ENCODE measurements at places on chromosomes 7 and 10.

- peak; percentile 23 for DNase-seq
Observed at GRCh38 chr10:84308481-84309304, 19.7 kb upstream of the CCSER2 start.

DNA sequence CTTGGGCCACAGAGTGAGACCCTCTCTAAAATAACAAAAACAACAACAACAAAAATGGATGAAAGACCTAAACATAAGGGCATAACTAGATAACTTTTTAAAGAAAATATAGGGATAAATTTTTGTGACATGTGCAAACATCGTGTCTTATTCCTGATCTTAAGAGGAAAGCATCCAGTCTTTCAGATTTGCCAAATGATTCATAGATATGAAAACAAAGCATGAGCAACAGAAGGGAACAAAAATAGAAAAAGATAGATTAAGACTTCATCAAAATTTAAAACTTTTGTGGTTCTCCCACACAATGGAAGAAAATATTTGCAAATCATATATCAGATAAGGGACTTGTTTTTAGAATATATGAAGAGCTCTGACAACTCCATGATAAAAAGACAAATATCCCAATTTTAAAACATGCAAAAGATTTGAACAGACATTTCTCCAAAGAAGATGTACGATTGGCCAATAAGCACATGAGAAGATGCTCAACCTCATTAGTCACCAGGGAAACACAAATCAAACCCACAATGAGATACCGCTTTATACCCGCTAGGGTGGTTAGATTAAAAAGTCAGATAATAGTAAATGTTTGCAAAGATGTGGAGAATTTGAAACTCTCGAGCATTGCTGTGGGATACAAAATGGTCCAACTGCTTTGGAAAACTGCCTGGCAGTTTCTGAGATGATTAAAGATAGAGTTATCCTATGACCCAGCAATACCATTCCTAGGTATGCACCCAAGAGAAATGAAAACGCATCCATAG is 20.3 kb downstream of the PPIF start:
- DNase-seq, result peak; percentile 48

DNA sequence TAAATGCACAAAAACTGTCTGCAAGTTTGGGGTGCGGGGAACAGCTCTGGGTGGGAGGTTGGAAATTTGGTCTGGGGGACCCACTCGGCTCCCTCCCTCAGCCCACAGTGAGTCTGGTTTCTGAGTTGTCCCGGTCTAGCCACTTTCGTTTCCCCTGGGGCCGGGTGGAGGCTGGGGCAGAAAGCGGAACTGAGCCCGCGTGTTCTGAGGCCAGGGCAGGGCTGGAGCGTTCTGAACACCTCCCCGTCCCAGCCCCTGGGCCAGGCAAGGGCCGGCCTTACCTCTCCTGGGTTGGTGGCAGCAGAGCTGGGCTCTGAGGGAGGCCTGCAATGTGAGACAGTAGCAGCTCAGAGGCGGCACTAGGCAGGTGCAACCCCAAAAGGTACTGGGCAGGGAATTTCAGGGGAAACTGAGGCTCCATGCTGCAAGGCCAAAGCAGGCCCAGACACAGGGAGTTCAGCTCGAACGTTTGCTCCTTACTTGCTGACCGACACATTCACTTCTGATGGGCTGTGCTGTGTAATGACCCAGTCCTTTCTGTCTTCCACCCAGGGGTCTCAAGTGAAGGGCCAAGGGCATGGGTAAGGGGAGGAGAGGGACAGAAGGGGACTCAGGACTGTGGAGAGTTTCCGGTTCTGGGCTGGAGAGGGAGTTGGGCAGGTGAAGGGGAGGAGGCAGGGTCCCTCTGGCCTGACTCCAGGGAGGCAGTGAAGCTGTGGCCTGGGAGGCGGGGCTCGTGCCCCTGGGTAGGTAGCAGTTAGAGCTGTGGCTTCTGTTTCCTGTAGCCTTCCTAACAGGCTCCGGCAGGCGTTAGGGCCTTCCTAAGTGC is 3.0 kb downstream of the IRF5 start:
- no peak for DNase-seq

GRCh38 chr7:3980300-3980643 is 679.2 kb downstream of the SDK1 start:
- no peak for DNase-seq

DNA sequence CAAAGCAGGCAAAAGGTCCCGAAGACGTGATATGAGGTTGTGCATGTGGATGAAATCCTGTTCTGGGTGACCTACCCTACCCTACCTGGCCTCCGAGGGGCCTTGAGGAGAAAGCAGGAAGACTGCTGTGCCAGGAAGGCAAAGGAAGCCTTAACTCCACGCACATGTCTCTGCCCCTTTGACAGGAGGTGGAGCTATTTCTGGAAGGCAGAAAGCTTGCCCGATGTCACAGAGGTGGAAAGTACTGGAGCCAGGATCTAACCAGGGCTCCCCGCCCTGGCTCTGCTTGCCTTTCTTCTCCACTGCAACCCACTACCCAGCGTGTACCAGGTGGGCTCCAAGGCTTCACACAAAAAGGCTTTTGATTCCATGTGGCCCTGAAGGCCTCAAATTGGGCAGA is 66.4 kb upstream of the DDC start:
- no peak for DNase-seq

- no peak for DNase-seq
Observed at GRCh38 chr7:112226701-112227276, 20.3 kb downstream of the ZNF277 start.

- DNase-seq, result no peak
Observed at GRCh38 chr10:48996-49395, at the start of gene TUBB8. Gene TUBB8, minus strand, starts transcription at chr10:49296. Its CDS starts 58 bp downstream, at chr10:49238.

- peak; percentile 87 for DNase-seq
Observed at GRCh38 chr10:126199221-126199998, 188.9 kb downstream of the ADAM12 start.

- peak; percentile 87 for DNase-seq
Observed at GRCh38 chr10:77230194-77230593, 407.4 kb downstream of the KCNMA1 start.

- no peak for DNase-seq
Observed at GRCh38 chr10:58063861-58064480, 203.7 kb downstream of the IPMK start.

- DNase-seq, result no peak
Observed at GRCh38 chr10:72611783-72612182, 14.1 kb downstream of the MICU1 start.

DNA sequence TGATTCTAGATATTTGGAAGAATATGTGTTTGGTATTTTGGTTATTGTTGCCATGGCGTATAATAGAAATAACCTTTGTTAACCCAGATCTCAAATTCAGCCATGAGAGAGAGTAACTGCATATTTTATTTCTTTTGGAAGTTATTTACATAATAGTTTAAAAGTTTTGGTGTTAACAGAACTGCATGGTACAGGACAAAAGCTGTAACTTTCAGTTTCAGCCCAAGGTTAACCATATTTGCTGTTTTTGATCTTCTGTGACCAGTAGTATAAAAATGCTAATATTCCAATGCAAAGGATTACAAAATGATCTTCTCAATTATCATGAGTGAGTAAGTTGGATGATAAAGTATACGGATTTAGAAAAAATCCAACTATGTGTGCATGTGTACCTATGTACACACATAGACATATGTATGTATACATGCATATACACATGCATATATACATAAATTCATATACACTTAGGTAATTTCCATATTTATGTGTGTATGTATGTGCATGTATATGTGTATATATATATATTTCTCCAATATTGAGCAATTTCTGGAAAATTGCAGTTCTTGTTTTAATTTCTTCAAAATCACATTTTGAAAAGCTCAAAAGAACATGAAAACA is 38.0 kb upstream of the PIP4K2A start:
- DNase-seq, result no peak

- peak; percentile 34 for DNase-seq
Observed at GRCh38 chr7:128053023-128053422, 21.8 kb upstream of the LRRC4 start.

DNA sequence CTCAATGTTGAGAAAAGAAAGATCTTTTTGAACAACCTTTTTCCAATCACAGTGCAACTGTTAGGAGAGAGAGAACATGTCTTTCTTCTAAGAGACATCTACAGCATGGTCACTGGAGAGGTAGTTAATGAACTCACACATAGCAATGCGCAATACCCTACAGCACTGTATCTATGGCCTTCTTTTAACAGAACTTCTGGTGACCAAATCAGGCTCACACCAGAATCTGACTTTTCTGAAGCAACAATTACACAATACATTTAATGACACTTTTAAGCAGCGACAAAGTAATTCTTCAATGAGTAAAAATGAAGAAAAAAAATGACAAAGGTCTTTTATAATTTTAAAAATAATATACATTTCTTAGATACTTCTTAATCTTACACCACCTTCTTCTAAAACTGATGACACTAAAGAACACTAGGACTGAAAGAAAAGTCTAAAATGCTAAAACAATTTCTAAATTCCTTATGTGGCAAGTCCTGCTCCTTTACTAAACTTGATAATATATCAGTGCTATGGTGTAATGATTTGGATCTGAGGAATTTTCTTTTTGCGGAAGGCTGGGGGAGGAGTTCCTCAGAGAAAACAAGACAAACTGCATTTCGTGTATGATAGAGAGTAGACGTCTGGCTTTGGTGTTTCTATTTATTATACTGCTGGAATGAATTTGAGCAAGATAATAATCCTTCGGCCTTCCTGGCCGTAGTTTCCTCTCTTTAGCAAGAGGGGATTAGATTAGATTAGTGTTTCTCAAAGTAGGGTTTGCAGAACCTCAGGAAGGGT is 166.3 kb downstream of the ZNF438 start:
- no peak for DNase-seq

DNA sequence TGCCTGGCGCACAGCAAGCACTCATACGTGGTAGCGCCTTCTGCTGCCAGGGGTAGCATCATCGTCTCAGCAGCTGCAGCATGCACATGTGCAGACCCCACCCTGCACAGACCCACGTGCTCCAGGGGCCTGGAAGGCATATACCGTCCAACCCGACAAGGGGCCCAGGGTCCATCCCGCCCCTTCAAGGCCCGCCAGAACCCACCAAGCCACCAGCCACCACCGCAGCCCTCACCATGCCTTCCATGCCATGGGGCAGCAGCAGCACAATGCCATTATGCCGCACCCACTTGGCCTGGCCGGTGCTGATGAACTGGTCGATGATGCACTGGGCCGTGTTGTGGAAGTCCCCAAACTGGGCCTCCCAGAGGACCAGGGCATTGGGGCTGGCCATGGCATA is 22.7 kb downstream of the OGDHL start:
- DNase-seq, result no peak

GRCh38 chr10:5314840-5315239 is 49.9 kb upstream of the UCN3 start:
- no peak for DNase-seq

DNA sequence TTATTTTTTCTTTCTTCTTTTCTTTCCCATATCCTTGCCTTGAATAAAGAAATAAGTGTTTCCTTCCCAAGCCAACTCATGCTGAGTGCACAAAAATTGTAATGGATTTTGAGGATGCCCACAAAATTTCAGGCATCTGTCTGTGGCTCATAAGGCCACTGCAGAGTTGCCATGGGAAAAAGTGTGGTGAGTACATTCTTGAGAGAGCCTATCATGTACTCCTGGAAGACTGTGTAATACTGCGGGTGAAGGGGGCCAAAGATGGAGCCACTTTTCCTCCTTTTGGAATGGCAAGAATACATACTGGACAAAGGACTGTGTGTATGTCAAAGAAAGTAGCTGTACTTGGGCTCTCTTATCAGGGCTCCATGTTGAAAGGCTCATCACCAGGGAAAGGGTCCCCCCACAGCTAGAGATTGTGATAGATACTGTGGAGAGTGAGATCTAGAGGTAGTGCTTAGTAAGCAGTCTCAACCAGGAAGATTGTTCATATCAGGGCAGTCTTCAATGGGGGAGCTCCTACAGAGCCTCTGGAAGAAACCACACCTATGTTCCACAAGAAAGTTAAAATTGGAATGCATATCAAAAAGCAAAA is 341.6 kb upstream of the KCND2 start:
- peak; percentile 32 for DNase-seq

- DNase-seq, result no peak
Observed at GRCh38 chr10:75263806-75264205, 28.0 kb upstream of the COMTD1 start.

DNA sequence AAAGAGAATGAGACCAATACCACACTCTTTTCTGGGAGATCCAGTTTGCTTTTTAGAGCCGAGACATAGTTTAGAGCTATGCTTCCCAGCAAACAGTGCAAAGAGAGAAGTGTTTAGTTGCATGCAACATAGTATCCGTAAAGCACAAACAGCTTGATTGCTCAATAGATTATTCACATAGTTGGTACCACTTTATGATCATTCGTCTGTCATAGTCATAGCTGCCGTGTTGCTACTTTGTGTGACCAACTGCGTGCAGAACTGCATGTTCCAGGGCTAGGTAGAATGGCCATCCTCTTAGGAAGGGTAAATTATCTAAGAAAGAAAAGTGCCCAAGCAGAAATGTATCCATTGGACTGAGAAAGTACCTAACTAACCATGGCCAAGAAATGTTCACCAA is 203.5 kb upstream of the DKK1 start:
- no peak for DNase-seq

DNA sequence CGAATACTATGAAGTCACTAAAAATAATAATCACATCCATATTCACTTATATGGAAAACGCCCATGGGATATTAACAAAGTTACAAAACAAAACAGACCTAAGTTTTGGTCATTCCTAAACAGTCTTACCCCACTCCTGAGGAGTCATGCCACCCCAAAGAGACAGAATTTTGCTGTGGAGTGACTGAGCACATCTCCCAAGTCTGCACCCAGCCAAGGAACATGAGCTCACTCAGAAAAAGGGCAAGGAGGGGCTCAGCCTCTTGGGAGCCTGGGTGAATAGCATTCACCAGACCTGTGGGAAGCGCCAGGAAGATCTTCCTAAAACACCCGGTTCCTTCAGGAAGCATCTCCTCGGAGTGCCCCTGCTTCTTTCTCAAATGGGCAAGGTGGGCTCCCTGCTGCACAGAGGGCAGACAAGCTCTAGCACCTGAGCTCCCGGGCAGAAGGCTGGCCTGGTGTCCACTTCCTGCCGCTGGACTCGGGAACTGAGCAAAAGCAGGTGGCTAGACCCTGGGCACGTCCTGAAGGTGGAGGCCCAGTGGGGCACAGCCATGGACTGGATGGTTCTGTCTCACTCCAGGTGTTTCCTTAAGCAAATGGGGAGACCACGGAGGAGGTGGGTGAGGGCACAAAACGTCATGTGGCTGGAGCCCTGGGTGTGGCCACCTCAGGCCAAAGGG is 31.0 kb downstream of the TNS3 start:
- no peak for DNase-seq

DNA sequence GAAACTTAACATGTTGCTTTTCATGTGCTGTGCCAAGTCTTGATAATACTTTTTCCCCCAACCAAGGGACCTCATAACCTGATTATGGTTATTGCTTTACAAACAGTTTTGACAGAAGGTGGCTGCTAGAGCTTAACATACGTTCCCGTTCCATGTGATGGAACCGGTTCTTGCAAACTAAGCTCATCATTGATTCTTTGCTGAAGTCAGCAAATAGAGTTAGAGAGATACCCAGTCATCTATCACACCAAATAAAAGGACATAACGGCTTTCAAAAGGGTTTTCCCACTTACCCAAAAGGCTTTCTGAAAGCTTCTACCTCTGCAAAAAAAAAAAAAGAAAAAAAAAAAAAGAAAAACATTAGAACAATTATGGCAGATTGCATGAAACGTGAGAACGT is 230.3 kb upstream of the MDFIC start:
- no peak for DNase-seq

GRCh38 chr7:24817339-24817738 is 60.1 kb upstream of the GSDME start:
- no peak for DNase-seq
